ENCODE measurements at places on chromosomes 12 and 14.

- no peak for DNase-seq
These were observed 248.1 kb upstream of the SOX5 start for GRCh38 chr12:24197532-24197931.

GRCh38 chr12:54197431-54197909 is 8.7 kb upstream of the SMUG1 start:
- no peak for DNase-seq

- DNase-seq = no peak
These were observed 26.9 kb downstream of the PPM1A start for GRCh38 chr14:60275932-60276331.

GRCh38 chr14:51677266-51677665 is 25.6 kb downstream of the FRMD6 start:
- no peak for DNase-seq

Data from NCI-H146 (cell line).